ENCODE measurements at places on chromosomes 3 and 15.

- peak; percentile 15 for DNase-seq
These were observed 986 bp downstream of the KPNA4 start for GRCh38 chr3:160564258-160564911.

GRCh38 chr15:23853286-23853685 lies 166.2 kb upstream of the NDN start:
- DNase-seq: no peak

DNA sequence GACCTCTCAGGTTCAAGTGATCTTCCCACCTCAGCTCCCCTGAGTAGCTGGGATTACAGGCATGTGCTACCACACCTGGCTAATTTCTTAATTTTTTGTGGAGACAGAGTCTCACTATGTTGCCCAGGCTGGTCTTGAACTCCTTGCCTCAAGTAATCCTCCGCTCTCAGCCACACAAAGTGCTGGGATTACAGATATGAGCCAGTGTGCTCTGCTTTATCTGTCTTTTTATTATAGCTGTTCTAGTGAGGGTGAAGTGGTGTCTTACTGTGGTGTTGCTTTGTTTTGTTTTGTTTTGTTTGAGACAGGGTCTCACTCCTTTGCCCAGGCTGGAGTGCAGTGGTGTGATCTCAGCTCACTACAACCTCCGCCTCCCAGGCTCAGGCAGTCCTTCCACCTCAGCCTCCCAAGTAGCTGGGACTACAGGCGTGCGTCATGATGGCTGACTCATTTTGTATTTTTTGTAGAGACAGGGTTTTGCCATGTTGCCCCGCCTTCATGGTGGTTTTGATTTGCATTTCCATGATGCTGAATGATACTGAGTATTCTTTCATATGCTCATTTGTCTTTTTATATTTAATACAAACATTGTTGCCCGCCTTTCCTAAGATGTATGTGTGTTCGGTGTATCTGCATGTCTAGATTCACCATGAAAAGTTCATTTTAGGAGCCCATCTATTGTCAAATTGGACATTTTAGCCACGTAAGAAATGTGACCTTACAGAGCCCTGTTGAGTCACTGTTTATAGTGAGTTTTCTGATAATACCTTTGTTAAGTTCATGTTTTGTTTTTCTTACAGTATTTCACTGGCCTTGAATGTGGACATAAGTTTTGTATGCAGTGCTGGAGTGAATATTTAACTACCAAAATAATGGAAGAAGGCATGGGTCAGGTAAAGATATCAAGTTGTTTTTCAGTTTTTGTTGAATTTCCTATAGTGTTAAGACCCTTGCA lies 80.6 kb downstream of the ARIH1 start:
- peak; percentile 58 for DNase-seq

DNA sequence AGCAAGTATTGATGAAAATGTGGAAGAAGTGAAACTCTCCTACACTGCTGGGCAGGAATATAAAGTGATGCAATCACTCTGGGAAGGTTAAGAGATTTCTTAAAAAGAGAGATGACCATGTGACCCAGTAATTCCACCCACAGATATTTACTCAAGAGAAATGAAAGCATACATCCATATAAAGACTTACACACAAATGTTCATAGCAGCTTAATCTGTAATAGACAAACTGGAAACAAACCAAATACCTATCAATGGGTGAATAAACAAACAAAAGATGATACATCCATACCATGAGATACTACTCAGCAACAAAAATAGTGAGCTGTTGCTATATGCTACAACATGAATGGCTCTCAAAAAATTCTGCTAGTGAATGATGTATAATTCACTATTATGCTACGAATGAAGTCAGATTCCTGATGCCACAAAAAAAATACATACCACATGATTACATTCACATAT lies 463.3 kb downstream of the MAGI1 start:
- DNase-seq: no peak

GRCh38 chr3:114846252-114846651 lies 300.8 kb downstream of the ZBTB20 start:
- DNase-seq: no peak

DNA sequence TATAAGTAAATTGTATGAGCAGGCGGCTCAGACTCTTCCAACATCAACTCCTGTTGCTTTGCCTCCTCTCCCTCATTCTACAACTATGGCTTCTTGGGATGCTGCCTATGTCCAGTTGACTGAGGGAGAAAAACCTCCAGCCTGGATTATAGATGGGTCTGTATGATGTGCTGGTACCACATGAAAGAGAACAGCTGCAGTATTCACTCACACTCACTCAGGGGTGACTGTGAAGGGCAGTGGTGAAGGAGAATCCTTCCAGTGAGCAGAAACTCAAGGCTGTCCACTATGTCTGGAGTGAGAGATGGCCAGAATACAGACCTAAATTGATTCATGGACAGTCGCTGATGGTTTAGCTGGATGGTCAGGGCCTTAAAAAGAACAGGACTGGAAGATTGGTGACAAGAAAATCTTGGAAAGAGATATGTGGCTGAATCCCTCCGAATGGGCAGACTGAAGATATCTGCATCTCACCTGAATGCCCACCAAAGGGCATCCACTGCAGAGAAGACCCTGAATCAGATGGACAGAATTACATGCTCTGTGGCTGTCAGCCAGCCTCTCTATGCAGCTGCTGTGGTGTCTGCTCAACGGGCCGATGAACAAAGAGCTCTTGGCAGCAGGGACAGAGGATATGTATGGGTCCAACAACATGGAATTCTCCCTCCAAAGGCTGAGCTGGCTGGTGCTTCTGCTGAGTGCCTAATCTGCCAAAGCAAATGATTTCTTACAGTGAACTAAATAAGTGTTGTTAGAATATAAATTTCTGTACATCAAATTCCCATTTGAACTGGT lies 1.9 kb upstream of the BCL2L10 start:
- no peak for DNase-seq

- no peak for DNase-seq
These were observed 110.8 kb downstream of the GREM1 start for GRCh38 chr15:32828507-32829186.

- DNase-seq: no peak
These were observed 28.7 kb downstream of the ADAMTSL3 start for GRCh38 chr15:83682476-83683088.

DNA sequence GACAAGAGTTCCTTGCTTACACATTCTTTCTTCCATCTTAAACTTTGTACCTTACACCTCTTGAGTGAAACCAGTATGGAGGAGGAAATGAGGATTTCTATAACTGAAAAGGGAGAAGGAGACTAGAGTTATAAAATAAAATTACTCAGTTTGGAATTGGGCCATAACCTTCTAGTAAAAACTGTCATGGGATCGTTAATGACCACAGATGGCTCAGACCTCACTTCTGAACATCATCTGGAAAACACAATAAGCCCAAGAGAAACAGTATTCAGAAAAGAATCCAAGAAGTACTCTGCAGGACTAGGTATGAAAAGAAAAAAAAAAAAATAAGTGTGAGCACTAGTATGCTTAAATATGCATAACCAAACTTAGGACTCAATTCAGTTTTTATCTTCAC lies 12.1 kb downstream of the GAP43 start:
- DNase-seq: no peak

DNA sequence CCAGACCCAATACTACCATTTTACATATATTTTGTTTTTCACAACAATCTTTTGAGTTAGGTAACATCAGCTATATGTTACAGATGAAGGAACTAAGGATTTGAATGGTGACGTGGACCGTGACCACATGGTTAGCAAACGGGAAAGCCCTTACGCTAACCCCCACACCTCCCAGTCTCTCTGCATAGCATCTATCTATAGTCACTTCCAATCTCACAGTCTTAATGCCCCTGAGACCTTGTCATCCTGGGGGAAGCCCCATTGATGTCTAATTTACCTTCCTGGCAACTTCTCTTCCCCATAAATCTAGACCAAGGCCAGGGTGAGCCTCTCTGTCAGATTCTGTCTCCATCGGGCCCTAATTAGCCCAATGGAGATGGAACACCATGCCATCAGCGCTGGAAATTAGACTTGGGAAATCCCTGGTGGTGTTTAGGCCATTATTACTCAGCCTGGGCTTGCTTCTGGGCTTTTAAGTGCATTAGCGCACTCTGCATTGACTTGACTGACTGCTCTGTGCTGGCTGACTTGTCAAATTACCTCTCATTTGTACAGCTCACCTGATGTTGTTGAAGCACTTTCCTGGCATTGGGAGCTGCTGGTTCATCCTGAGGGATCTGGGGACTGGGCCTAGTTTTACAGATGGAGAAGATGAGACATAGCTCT lies 34.0 kb upstream of the SH3GL3 start:
- no peak for DNase-seq

GRCh38 chr15:40600956-40601355 lies 6.9 kb downstream of the KNL1 start:
- no peak for DNase-seq

DNA sequence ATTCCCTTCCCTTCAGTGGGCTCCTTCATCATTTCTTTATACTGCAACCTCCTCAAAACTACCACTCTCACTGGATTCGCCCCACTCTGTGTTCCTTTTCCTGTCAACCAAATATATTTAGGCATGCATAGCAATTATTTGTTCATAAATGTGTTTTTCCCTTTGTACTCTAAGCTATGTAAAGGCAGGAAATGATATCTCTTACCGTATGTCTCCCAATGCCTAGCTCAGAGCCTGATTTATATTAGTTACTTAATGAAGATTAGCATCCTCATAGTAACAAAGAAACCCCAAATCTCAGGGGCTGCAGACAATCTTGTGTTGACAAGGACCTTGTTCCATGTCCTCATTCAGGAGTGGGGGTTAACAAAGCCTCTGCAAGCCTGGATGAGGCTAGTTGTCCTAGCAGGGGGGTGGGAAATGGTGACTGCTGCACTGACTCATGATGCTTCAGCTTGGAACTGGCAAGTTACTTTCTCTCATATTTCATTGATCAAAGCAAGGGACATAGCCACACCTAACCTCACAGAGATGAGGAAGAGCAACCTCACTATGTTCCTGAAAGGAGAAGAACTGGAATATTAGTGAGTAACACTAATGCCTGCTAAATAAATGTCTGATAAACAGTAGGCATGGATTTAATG lies 15.2 kb downstream of the PHLDB2 start:
- no peak for DNase-seq

GRCh38 chr3:127140501-127141460 lies 52.1 kb upstream of the PRR23E start:
- DNase-seq: no peak

DNA sequence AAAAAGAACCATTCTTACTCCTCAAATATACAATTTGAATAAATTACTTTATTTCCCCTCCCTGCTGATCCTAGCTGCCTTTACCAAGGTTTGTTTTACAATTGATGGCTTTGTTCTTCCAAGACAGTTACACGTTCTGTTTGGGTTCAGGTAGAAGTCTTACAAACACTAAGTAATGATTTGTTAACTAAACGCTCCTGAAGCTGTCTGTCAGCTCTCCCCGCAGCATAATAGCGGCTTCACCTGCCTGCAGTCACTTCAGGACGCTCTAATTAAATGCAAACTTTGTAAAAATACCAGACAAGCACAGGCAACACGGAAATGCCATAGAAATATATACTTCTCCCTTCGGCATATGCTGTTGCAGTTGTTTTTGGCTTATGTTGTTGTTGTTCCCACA lies 176.4 kb upstream of the MDFIC2 start:
- DNase-seq: no peak

DNA sequence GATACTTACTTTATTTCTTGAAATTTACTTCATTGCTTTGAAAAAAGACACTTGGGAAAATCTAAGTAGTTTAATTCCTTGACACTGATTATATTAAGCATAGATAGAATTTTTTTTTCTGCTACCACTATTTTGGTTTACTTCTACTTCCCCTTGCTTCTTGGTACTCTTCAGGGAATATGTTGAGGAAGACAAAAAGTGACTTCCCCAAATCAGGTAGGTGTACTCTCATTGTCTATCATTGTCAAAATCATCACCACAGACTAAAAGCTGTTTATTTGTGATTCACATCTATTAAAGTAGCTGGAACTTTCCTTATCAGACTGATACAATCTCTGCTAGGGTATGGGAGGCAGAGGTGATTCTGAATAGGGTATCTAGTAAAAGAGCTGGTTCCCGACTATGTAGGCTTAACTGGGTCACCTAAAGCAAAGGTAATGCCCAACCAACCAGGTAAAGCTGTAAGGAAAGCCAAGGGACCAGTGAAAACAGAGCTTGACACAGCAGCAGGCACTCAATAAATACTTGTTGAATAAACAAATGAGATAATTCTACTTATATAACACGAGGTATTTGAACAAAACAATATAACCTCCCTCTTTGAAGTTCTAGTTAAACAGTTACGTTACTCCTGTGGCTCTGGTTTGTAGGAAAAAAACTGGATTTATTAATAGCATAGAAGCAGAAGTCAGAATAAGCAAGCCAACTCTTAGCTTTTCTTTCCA lies 346.9 kb downstream of the PLCL2 start:
- DNase-seq: no peak

DNA sequence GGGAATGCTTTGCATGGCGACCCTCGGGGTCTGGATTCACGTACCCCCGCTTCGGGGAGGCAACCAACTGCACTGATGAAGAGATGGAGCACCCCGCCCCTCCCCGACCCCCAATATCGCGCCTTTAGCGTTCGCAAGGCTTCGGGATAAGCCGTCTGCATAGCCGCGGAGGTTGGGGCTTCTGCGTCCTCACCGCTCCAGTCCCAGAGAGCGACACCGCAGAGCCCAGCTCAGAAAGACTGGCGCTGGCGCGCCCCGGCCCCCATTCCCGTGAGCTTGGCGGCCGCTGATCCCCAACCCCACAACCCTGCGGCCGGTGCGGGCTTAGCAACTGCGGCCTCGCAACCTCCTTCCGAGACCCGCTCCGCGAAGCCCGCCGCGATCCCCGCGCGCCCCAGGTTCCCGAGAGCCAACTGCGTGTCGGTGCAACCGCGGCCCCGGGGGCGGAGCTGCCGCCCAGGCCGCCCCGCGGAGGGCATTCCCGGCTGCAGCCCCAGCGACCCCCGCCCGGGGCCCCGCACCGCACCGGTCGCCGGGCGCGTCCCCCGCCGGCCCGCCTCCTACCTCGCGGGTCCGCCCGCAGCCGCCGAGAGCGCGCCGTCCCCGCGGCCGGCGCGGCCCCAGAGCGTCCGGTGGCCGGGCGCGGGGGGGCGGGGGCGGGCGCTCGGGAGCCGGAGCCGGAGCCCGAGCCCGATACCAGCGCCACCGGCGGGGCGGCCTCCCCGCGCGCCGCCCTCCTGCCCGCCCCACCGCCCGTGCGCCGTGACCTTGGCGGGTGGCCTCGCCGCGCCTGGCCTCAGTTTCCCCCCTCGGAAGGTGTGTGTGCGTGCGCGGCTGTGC lies 79.5 kb downstream of the IQSEC1 start:
- DNase-seq: no peak

DNA sequence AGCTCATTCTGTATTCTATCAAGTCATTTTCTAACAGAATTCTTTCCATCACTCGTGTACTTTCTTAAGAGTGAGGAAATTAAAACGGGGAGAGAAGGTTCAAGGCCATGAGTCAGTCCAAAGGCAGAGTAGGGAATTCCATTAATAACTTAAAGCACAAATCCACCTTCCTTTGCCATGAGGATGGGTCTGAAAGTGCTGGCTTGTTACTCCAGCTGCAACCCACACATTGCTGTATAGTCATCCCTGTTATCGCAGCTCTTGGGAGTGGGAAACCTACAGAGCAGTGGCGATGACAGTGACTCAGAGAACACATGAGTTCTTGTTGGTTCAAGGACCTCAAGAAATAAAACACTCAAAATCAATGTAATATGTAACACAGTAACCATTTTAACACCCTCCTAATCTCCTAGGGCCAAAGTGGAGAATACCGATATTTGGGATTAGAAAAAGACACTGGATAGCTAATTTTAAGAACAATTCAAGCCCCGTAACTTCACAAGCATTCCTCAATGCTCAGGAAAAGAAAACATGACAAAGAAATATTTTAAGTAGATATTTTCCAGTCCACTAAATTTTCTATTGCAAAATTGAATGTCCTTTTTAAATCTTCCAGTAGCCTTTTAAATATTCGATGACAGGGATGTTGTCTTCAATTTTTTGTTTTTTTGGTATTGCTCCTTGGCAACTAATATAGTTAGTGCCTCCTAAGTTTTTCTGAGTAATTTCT lies 179.9 kb upstream of the THBS1 start:
- no peak for DNase-seq

All from stimulated activated CD4-positive, alpha-beta T cell treated with anti-CD3 and anti-CD28 coated beads, Interleukin-1b, Interleukin-23, amount 100 ng/mL, for 48 hours (primary cell).